ENCODE measurements at places on chromosomes 5 and 9.

- peak; percentile 57 for DNase-seq
Measured at GRCh38 chr5:177557041-177557647, 2.8 kb upstream of the FAM193B start.

GRCh38 chr5:108727236-108727650, 20.5 kb upstream of the FER start:
- no peak for DNase-seq

DNA sequence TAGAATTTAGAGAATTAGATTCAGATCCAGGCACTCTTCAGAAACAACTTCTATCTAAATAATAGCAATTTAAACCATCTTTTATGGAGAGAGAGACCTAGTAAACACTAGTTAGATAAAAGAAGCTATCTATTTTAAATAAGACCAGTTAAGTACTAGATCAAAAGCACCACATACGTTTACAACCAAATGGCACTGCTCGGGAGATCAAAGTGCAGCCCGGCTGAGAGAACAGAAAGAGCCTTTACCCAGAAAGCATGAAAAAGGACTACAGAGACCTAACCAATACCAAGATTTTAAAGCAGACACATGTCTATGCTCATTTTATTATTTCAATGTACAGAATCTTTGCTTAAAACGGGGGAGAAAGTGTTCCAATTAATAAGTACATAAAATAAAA, 30.8 kb downstream of the LIX1 start:
- no peak for DNase-seq

GRCh38 chr9:95415158-95415557, 97.6 kb upstream of the FANCC start:
- no peak for DNase-seq

- DNase-seq: no peak
Measured at GRCh38 chr5:1820926-1821325, 19.7 kb downstream of the NDUFS6 start.

GRCh38 chr9:128554155-128554862, 1.9 kb downstream of the SPTAN1 start:
- peak; percentile 34 for DNase-seq

GRCh38 chr9:117549444-117549843, 134.6 kb upstream of the ASTN2 start:
- DNase-seq: no peak

All from CD4-positive, alpha-beta T cell treated with Interleukin-17A for 1 hour (primary cell).